ENCODE measurements at places on chromosomes 11 and 22.

DNA sequence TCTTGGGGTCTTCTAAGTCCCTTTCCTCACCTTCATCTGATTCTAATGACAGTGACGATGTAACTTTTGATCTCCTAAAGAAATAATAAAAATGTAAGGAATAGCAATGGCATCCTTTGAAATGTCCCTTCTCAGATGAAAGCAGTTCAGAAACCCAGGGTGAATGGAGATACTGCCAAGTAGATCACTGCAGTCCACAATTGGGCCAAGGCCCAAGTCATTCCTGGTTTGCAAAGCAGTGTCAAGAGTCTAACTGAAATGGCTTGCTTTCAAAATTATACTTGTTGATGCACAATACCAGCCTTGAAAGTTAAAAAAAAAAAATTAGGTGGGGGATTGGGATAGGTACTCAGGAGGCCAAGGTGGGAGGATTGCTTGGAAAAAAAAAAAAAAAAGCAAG, 20.4 kb downstream of the ASCC2 start:
- no peak for DNase-seq

DNA sequence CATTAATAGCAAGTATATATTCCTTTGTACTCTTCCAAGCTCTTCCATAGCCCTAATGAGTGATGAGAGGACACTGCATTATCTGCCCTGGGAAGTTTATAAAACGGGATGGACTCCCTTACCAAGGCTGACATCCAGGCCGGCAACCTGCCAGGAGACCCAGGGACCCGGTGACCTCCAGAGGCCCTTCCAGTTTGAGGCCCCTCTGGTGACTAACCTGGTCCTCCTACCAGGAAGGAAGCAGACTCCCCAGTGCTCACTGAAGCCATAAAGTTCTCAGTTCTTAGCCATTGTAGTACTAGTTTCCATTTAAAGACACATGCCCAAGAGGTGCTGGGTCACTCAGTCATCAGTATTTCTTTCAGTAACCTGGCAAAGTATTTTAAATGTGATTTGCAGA, 345.4 kb downstream of the TENM4 start:
- DNase-seq, result no peak

DNA sequence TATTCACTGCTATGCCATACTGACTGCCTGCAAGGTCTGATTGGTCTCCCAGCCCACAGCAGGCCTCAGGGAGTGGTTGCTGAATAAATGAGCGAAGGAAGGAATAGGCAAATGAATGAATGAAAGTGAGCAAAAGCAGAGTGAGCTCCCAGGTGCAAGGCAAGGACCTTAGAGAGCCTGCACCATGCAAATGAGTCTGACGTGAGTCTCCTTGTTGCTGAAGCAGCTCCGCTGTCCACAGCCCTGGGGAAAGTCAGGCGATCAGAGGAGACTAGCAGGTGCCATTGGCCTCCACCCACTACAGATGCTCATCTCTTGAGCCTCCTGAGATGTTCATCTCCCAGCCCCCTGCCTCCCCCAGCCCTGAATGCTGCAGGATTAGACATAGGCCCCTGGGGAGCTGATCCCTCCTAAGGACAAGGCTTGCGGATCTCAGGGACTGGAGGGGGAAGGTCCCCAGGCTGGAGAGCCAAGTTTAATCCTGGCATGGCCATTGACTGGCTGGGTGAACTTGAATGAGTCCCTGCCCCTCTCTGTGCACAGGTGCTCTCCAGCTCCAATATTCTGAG, 22.1 kb downstream of the GDPD5 start:
- no peak for DNase-seq

- no peak for DNase-seq
Observed at GRCh38 chr11:12101318-12101717, 9.1 kb upstream of the MICAL2 start.

- no peak for DNase-seq
Observed at GRCh38 chr11:78710417-78710816, 135.8 kb upstream of the NARS2 start.

- no peak for DNase-seq
Observed at GRCh38 chr11:111283945-111284481, 14.3 kb upstream of the POU2AF3 start.

GRCh38 chr11:67370351-67371076, 2.9 kb downstream of the CLCF1 start:
- no peak for DNase-seq

DNA sequence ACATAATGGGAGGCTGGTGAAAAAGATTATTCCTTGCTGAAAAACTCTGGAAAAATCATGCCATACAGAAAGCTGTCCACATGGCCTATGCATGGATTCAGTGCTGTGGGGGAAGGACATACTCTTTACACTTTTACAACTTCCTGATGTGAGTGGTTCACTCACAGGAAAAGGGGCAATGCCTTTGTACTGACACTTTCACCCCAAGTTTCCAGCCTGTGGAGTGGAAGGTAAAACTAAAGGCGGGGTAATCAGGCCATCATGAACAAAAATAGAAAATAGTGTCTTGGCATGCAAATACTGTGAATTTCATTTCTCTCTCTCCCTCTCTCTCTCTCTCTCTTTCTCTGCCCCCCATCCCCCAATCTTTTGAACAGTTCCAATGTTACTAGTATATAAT, 281.8 kb downstream of the ETS1 start:
- no peak for DNase-seq

GRCh38 chr11:61725781-61726231, 26.6 kb upstream of the MYRF start:
- DNase-seq, result no peak

Data from Kasumi-1 (cell line).